ENCODE measurements at places on chromosomes 4 and X.

DNA sequence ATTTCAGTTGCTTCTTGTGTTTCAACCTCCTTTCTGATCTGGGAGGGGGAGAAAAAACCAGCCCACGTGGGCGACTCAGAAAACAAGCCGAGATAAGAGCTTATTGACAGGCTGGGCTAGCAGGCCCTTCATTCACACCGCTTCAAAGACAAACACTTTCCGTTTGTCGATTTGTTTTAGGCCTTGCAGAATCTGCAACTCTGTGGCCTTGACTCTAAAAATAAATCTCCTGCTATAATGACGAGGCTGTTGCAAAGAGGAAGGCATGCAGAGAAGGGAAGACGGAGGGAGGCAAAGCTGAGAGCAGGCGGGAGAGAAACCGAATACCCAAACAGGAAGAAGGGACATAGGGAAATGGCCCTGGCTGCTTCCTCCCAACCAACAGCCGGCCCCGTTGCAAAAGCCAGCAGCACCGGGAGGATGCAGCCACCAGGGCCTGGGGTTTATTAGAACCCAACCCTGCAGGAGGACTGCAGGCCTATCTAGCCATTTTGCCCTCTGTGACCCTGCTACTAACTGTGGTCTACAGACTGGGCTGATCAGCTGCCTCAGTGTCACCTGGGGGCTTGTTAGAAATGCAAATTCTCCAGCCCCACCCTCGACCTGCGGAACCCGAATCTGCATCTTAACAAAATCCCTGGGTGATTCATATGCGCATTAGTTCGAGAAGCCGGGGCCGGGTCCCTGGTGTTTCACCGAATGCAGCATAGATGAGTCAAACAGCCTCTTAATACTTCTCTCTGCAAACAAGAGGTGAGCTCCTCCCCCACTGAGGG lies 325.5 kb downstream of the BCOR start:
- no peak for DNase-seq

GRCh38 chrX:11412715-11413623 lies 119.8 kb downstream of the AMELX start:
- DNase-seq, result no peak

GRCh38 chr4:13492747-13493146 lies 8.6 kb upstream of the RAB28 start:
- no peak for DNase-seq

DNA sequence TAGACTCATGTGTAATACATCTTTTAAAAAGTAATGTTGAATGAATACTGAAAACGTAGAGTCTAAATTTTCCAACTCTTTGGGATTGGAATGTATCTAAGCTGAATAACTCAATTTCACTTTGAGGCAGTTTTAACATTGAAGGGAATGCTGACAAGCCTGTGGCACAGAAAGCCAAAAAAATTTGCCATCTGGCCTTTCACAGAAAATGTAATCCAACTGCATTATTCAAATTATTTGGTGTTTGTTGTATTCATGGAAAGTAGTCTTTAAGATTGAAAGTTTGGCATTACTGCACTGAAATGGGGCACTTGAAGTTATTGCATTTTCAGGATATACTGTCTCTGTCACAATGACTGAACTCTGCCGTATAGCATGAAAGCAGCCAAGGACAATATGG lies 186.9 kb downstream of the FRMPD4 start:
- no peak for DNase-seq

DNA sequence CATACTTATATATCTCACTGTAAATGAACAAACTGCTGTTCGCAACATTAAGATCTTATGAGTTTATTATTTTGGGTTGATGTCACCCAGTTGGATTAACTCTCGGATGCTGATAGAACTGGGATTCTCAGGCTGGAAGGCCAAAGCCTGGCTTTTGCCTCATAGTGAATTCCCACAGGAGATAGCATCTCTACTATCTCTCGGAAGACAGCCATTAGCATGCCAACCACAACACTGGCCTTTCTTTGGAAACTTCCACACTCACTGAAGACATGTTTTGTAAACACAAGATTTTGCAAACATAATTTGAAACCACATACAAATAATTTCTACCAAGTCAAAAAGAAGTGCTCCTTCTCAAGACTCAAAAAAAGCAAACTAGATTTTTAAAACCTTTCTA lies 4.5 kb upstream of the ATP6AP2 start:
- DNase-seq, result no peak

- no peak for DNase-seq
Measured at GRCh38 chrX:6959006-6959405, 188.5 kb upstream of the STS start.

DNA sequence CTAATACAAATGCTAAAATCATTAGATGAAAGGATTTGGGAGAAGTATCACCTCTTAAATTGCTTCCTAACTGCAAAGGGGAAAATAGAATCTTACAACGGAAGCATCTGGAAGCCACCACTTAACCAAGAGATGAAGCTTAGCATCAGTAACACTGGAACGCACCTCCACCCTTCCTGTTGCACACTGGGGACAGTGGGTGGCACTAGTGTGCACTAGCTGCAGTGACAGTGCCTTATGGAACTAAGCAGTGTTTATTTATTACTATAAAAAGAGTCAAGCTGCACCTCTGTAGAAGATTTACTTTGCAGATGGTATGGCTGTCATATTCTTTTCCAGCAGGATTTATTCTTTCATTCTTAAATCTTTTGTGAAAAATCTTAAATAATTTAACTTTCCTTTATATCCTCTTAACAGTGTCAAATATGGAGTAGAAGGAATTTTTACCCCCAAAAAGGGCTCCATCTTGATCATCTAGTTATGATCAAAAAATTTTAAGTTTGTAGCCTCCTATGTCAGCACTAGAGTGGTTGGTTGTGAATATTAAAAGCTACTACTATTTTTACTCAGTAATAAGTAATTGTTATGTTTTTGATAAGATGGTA lies 76.7 kb downstream of the SCD5 start:
- no peak for DNase-seq

- no peak for DNase-seq
Measured at GRCh38 chrX:18676050-18676449, 4.1 kb upstream of the RS1 start.

GRCh38 chr4:36209941-36210649 lies 34.2 kb downstream of the ARAP2 start:
- DNase-seq, result no peak

- no peak for DNase-seq
Measured at GRCh38 chrX:2351999-2352995, 148.5 kb downstream of the DHRSX start.

DNA sequence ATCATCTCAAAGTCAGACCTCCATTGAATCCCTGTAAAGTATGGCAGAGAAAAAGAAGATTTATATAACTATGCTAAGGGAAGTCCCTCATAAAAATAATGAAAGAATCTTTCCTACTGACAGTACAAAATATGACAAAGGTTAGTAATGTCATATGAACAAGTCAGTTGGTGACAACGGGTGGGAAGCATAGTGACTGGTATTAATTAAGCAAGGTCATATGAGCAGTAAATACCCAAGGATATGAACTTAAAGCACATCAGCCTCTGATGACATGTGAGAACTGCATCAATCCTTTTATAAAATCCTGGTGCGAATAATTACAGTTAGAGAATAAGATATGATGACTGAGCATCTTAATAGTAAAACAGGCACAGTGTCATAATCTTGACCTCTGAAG lies 364.8 kb upstream of the GALNTL6 start:
- DNase-seq, result no peak

GRCh38 chrX:43581888-43582539 lies 74.1 kb upstream of the MAOA start:
- DNase-seq, result no peak

- DNase-seq, result no peak
Measured at GRCh38 chr4:159504684-159505083, 401.8 kb downstream of the RAPGEF2 start.

- DNase-seq, result no peak
Measured at GRCh38 chr4:10666616-10667015, 18.0 kb downstream of the CLNK start.

DNA sequence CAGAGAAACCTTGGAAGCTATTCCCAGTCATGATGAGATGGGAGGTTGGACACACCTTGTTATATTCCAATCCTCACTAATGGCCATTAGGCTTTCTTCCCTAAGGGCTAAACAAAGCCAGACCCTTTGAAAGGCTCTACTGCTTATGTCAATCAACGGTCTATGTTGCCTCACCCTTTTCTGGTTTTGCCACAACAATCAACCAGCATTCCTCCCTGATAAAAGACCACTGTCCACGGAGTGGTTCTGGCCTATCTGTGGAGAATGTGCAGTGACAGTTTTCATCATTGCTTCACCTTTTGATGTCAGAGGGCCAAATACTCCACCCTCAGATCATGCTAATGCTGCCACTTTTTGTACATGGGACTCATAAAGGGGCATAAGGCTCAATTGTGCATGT lies 913.4 kb downstream of the RPA4 start:
- DNase-seq, result no peak

DNA sequence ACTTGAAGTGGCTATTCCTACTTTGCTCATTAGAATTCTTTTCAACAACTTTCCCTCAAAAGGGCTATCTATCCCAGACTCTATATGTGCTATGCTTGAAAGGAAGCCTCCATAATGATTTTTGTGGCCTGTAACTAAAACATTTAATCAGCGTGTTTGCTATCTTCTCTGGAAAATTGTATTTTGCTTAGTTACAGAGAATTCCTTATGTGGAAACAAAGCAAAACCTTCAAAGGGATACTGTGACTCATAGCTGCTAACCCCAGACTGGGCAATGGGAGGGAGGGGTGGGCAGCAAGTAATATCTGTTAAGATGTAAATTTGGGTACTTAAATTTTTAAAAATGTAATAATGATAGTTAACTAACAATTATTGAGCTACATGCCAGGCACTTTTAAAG lies 3.7 kb downstream of the SLC25A14 start:
- DNase-seq, result no peak

GRCh38 chr4:139018971-139019758 lies 3.6 kb downstream of the NOCT start:
- DNase-seq, result no peak

- peak; percentile 59 for DNase-seq
Measured at GRCh38 chrX:21993265-21993664, 38.9 kb upstream of the PHEX start.

- DNase-seq, result no peak
Measured at GRCh38 chr4:15665753-15666365, 10.7 kb upstream of the FBXL5 start.

- DNase-seq, result no peak
Measured at GRCh38 chrX:12330841-12331240, 192.6 kb downstream of the FRMPD4 start.

- DNase-seq, result no peak
Measured at GRCh38 chrX:125826080-125826479, 340.0 kb downstream of the DCAF12L2 start.

- DNase-seq, result no peak
Measured at GRCh38 chr4:33060674-33061542, 2340.7 kb downstream of the PCDH7 start.

DNA sequence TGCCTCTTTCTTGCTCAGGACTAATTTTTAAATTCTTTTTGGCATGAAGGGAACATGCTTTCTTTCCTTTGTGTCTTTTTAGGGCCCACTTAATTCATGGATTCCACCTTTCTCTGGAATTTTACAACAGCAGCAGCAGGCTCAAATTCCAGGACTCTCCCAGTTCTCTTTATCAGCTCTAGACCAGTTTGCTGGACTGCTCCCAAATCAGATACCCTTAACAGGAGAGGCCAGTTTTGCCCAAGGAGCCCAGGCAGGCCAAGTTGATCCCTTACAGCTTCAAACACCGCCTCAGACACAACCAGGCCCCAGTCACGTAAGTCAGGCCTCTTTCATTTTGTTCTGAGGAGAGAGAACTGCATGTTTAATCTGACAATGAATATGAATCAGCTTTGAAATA lies 2.3 kb downstream of the ODAM start:
- peak; percentile 63 for DNase-seq

DNA sequence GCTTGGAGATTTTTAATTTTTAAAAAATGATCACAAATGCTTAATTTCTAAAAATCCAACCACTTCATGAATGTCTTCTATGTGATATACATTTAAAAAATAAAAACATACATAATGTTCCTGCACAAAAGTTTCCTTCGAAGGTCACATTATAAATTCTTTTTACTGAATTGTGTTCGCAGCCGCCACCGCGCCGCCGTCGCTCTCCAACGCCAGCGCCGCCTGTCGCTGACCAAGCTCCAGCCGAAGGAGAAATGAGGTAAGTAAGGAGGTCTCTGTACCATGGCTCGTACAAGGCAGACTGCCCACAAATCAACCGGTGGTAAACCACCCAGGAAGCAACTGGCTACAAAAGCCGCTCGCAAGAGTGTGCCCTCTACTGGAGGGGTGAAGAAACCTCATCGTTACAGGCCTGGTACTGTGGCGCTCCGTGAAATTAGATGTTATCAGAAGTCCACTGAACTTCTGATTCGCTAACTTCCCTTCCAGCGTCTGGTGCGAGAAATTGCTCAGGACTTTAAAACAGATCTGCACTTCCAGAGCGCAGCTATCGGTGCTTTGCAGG lies 48.8 kb upstream of the NEUROG2 start:
- DNase-seq, result no peak

DNA sequence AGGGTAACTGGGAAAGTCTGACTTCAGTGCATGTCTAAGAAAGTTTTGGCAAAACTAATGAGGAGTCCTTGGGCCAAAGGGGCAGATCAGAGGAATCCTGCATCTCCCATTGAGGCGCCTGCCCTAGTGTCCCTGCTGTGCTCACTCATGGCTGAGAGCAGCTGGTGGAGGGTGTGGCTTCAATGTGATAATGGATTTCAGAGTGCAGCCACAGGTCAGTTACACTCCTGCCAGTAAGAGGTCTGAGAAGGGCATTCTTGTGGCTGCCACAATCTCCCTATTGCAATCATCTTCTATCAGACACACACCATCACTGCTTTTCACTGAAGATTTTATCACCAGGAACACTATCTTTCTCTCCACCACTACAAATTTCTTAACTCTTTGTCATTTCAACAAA lies 457.1 kb downstream of the MID1IP1 start:
- no peak for DNase-seq

DNA sequence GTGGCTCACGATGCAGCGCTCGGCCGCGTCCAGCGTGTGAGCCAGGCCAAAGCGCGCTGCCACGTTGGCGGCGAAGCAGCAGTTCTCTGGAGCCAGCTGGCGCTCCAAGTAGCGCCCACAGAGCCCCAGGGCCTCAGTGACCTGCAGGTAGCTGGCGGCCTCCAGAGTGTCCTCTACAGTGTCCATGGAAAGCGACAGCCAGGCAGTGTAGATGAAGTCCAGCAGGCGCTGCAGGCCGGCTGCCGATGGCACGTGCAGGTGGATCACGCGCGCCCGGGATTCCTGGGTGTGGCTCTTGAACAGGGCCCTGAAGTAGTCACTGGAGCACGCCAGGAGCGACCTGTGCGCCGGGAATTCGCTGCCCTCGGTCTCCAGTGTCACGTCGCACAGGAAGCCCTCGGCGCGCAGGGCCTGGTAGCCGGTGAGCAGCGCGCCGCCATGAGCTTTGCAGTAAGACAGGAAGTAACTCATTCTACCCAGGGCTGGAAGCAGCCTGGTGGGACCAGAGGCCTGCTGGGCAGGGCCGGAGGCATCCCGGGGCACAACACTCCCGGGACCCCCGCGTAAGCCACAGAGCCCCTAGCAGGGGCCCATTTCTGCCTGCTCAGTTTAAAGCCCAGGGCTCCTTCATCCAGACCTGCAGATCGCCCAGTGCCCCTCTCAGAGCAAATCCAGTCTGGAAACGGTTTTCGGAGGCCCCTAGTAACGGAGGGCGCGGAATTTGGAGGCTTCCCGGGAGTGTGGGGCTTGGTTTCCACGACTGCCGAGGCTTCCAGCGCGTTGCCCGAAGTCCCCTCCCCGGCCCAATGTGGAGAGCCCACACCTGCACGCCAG lies 595 bp downstream of the KLHL34 start:
- peak; percentile 40 for DNase-seq

GRCh38 chr4:38785901-38786402 lies 3.2 kb upstream of the TLR10 start:
- DNase-seq, result peak; percentile 66
